ENCODE measurements at places on chromosomes 6 and 20.

GRCh38 chr6:98137391-98137790 lies 697.0 kb upstream of the POU3F2 start:
- no peak for DNase-seq

- DNase-seq: peak; percentile 15
These were observed 118.6 kb upstream of the CCDC28A start for GRCh38 chr6:138654715-138655634.

DNA sequence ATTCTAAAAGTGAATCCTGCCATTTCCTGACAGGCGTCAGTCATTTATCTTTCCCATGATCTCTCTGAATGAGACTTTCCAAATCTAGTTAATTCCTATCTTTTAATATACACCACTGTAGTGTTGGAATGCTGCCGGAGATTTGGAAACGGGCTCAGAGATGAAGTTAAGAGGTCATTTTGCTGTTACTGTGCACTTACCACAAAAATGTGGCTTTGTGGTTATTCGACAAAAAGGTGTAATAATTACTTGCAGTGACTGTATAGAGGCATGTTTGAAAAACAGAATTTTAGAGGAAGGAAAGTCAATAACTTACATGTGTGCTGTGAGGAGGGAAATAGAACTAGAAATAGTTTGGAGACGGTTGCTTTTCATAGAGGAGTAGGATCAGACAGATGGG lies 460.2 kb upstream of the BTBD3 start:
- DNase-seq: no peak

DNA sequence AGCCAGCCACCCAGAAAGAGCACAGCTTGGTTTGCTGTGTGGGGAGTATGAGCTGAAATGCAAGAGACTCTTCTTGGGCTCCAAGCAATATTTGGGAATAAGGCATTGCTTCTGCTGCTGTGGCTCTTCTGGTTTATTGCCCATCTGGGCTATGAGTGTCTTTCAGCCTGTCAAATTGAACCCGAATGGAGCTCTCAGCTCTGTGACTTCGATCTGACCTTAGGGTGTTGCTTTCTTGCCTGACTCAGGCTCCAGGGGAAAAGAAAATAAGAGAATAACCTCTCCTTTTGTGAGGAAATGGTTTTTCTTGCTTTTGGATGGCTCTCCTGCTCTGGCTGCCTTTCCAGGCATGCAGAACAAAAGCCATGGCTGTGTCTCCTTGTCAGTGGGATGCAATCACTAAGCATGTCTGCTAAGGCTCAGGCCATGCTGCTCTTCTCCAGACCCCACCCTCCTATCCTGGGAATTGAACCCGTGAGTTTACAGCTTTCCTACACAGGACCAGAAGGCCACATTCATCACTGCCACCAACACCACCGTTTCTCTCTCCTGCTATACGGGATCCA lies 169.4 kb upstream of the JAG1 start:
- DNase-seq: no peak

DNA sequence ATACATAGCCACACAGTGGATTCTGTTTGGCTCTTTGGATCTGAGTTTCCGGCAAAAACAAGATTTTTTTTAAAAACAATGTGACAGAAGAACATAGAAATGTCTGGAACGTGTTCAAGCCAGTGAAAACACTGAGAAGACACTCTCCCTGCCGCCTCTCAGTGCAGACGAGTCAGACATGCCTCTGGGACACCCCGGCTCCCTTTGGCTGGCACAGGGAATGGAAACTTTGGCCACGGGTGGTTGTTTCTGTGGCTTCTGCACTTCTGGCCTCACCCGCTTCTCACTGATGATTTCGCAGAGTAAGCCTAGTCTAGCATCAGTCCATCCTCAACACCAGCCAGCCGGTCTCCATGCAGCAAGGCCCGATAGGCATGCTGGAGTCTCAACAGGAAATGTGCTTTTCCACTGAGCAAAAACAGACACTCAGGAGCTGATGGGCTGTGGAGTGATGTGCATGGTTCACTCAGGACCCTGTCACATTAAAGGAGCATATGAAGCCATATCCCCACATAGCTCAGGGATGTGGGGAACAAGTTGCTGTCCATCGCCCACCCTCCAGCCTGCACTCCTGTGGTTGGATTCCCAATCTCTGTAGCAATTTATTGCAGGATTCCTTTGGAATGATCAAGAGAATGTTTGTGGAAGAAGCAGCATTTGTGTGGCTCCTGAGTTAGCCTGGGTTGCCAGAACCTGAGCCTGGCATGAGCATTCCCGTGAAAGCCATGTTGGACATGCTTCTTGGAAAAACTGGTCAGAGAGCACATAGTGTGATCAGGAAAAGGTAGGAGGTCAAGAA lies 262.0 kb upstream of the RIN2 start:
- no peak for DNase-seq

- no peak for DNase-seq
These were observed 41.1 kb upstream of the NKX2-2 start for GRCh38 chr20:21554985-21555384.

GRCh38 chr6:19833947-19834346 lies 3.2 kb upstream of the ID4 start:
- no peak for DNase-seq

- no peak for DNase-seq
These were observed 85.8 kb downstream of the GMPR start for GRCh38 chr6:16324184-16324583.

DNA sequence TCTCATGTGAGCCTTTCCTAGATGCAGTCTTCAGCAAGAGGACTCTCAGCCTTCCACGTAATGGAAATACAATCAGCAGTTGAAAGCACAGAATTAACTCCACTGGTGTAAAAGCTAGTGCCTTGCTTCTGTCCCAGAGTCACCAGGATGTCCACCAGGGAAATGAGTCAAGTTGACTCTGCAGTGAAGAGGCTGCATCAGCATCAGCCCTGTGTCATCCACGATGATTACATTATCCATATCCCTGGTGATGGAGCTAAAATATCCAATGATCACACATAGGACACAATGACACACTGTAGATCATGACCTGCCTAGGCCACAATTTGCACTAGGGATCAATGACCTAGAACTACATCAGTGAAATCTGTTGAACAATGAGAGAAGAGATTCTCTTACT lies 262.4 kb downstream of the ERMARD start:
- no peak for DNase-seq

- DNase-seq: no peak
These were observed 37.9 kb downstream of the SYNDIG1 start for GRCh38 chr20:24507182-24507853.

GRCh38 chr6:53854843-53855567 lies 60.2 kb downstream of the LRRC1 start:
- DNase-seq: no peak

DNA sequence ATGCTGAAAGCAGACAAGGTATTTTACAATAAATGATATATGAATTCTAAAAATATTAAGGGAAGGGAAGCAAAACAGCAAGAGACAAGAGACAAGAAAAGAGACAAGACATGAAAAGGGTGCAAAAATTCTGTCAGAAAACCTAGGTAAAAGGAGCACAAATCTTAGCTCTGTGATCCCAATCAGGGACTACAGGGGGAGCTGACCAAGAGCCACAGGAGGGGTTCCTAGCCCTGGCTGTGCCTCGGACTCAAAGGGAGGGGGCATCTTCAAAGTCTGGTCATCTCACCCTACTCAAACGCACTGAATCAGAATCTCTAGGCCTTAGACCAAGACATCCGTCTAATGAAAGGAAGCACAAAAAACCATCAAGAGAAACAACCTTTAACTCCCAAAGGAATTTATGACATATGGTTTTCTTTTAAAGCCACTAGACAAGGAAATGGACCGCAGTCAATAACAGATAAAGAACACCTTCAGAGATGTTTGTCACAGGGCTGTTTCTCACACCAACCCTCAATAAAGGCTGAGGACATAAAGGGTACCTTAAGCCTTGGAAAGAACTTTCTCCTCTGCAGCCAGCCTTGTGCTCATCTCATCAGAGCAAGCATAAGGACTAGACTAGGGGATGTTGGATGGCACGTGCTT lies 130.4 kb upstream of the CDYL start:
- no peak for DNase-seq

DNA sequence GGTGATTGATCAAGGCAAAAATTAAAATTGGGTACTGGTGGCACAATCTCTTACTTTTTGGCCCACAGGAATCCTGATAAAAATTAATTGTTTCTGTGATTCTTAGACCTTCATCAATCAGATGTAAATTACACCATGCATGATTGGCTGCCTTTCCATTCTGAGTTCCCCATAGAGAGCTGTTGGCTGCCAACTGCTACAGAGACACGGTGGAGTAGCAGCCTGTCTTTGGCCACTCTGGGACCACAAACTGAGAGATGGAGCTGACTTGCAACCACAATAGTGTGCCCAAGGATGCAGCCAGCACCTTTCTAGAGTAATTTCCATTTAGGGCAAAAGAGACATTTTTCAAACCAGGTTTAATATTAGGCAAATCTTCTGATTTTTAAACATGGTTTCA lies 274.3 kb upstream of the MMS22L start:
- no peak for DNase-seq

DNA sequence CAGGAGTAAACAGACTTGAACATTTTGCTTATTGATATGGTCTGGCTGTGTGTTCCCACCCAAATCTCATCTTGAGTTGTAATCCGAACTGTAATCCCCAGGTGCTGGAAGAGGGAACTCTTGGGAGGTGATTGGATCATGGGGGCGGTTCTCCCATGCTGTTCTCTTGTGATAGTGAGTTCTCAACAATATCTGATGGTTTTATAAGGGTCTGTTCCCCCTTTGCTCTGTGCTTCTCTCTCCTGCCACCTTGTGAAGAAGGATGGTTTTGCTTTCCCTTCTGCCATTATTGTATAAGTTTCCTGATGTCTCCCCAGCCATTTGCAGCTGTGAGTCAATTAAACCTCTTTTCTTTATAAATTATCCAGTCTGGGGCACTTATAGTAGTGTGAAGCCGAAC lies 40.0 kb downstream of the MYLIP start:
- DNase-seq: no peak

- no peak for DNase-seq
These were observed 39.8 kb downstream of the STX11 start for GRCh38 chr6:144190080-144190479.

GRCh38 chr6:4910037-4910760 lies 93.6 kb downstream of the RPP40 start:
- DNase-seq: no peak

GRCh38 chr20:49901588-49901987 lies 13.7 kb downstream of the SPATA2 start:
- no peak for DNase-seq

GRCh38 chr6:126170433-126170832 lies 169.5 kb upstream of the CENPW start:
- DNase-seq: no peak

GRCh38 chr20:19995220-19995863 lies 21.8 kb upstream of the NAA20 start:
- DNase-seq: no peak

DNA sequence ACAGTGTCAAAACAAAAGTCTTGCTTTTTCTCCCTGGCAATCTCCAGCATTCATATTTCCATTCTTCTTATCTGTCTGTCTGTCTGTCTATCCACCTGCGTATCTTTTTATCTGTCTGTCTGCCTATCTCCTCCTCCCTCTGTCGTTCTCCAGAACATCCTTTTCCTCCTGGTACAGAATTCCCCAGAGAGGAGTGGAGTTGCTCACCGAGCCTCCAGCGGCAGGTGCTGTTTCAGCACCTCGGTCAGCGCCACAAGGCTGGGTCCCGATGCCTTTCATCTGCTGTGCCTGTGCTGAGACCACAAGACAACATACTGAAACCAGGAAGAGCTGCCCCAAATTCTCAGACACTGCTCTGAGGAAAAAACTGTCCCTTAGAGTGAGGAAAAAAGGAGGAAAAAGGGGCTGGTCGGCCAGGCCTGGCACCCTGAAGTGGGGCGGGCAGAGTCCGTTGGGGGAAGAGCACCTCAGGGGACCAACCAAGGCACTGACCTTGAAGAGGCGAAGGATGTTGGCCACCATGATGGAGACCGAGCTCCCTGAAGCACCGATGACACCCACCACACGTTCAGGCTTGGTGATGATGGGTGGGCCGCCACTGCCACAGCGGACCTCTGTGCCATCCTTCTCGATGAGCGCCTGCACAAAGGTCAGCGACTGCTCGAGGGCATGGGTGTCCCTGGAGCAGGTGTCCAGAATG lies 13.3 kb downstream of the GRM4 start:
- peak; percentile 7 for DNase-seq

DNA sequence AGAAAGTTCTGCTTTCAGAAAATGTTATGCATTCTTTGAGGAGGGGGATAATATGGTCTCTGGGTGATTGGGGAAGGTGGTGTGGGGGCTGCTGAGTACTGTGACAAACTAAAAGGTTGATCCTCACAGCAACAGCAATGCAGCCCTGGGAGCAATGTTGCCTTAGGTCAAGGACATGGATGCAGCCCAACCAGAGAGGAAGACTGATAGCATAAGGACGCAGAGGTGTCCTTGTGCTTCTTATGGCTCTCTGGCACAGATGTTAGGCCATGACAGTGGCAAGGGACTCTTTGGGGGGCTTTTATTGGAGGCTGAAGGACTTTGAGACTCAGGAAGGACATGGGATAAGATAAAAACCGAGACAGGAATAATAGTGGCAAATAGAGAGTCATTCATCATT lies 186.2 kb upstream of the PHACTR1 start:
- no peak for DNase-seq

DNA sequence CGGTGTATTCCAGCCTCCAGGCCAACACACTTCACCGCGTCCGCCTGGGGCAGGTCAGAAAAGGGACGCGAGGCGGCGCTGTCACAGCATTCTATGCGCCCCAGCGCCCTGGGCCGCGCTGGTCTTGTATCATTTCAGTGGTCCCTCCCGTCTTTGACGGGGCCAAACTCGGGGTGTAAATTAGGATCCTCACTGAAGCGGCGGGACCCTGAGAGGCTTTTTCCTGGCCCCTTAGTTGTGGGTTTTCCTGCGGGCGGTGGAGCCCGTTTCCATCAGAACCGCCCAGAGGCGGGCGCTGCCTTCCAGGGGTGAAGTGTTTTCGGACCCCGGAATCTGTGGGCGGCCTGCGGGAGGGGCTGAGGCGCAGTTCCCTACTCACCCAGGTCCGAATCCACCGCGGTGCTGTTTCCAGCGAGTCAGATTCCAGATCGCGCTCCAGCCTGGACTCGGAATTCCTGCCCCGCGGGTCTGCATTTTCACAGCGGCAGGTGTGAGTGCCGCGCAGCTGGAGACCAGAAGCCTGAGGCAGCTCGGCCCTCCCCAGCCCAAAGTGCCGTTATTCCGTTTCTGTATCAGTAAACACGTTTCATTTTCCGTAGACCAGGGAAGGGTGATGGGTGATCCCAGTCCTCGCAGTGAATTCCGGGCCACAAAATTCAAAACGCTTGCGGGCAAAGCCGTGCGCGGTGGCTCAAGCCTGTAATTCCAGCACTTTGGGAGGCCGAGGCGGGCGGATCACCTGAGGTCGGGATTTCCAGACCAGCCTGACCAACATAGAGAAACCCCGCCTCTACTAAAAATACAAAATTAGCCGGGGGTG lies 3.9 kb upstream of the MICB start:
- peak; percentile 66 for DNase-seq

GRCh38 chr6:170057961-170058877 lies 232.7 kb downstream of the DLL1 start:
- DNase-seq: no peak

GRCh38 chr20:19937651-19938420 lies 79.3 kb upstream of the NAA20 start:
- no peak for DNase-seq
